ENCODE measurements at places on chromosomes 4 and X.
A peak's percentile ranks its signal among the peaks of the same experiment; 100 is the strongest.

DNA sequence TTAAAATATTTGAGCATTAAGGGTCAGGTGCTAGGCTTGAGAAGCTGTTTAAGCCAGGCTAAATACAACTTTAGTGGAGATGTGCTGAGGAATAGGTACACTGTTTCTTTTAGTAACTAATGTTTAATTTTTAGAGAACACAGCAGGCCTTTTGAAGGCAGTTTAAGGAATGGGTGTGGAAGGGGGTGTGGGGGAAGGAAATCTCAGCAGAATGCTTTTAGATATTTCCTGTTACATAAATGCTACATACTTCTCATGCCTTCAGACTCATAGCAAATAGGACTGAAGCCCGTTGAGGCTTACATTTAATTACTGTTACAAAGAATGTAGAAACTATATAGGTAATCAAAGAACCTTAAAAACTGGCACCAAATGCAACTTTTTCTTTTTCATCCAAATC lies 66.3 kb downstream of the WWC2 start:
- DNase-seq: no peak

- DNase-seq: no peak
Measured at GRCh38 chr4:24680746-24681448, 96.5 kb upstream of the DHX15 start.

DNA sequence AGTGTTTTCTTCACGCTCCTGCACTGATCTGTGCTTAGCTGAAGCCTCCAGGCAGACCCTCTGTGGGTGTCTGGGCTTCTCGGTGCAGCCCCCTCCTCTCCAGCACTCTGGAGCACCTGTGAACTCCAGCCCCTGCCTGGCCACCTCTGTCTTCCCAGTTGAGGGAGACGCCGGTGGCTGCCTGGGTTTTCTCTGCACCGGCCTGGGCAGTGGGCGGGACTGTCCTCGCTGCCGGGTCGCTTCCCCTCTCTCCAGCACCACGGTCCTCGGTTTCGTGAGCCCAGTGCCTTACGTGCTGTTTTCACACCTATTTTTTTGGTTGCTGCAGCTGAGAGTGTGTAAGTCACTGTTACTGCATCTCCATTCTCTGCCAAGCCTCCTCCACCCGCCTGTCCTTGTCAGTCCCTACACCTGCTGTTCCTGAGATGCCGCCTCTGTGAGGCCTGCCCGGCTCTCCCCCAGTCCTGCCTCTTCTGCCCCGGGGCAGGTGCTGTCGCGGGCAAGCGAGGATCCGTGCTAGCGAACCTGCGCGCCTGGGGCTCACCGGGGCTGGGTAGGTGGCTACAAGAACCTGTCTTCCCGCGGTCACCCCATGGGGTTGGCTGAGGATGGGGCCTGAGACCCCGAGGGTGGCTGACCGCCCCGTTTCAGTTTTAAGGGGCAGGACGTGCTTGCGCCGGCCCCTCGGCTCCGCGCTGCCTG lies 2.4 kb upstream of the FGFRL1 start:
- DNase-seq: peak; percentile 38

- DNase-seq: no peak
Measured at GRCh38 chr4:183118141-183118540, 19.1 kb downstream of the WWC2 start.

- DNase-seq: no peak
Measured at GRCh38 chrX:134025986-134026545, 40.7 kb upstream of the GPC3 start.

GRCh38 chrX:11528623-11529022 lies 137.1 kb downstream of the ARHGAP6 start:
- DNase-seq: no peak

DNA sequence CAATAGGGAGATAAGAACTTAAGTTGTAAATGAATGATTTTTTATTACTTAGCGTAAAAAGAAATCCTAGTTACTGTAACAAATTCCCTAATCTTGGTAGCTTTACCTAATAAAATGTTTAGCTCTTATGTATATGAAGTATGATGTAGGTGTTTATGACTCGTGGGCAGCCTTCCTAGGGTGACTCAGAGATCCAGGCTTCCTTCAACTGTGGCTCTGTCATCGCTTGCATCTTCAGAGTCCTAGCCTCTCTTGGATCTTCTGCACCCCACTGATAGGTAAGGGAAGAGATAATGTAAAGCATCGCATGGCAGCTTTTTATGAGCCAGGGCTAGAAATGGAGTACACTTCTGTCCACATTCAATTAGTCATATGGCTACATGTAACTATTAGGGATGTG lies 165.6 kb upstream of the GLRA2 start:
- no peak for DNase-seq

DNA sequence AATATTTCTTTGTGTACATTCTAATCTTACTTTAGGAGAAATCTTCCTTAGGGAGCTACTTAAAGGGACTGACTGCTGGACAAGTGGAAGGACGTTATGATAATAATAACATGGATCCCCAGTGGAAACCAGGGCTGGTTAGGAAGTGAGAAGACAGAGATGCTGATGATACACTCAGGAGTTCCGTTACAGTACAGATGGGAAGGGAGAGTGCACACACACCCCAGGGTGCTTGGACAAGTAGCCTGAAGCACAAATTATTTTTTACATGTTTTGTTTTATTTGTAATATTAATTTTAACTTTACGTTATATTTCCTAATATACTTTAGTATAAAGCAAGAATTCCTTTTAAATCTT lies 84.1 kb downstream of the BMPR1B start:
- DNase-seq: no peak

GRCh38 chr4:6456450-6456849 lies 16.0 kb downstream of the PPP2R2C start:
- no peak for DNase-seq

DNA sequence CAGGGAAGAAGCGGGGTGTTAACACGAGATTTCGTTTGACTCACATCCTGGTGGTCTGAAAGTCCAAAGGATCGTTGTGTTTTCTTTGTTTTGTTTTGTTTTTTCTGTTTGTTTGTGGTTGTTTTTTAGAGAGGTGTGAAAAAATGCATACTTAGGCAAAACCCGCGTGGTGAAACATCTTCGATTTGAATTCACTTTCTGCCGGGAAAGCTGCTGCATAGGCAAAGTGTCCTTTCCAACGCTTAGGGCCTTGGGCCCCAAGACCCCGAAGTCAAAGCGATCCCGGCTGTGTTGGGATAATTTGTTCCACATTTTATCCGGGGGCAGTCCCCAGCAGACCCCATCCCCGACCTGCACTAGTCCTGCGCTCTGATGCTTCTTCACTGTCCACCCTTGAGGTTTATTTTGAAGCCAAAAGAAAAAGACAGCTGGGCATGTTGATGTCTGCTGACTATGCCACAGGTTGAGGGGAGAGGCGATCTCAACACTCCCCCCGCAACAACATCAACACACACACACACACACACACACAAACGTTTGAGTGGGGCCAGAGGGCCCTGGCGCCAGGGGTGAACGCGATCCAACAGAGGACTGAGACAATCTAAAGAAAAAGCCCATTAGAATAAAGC lies 2.0 kb downstream of the MSX1 start:
- no peak for DNase-seq

DNA sequence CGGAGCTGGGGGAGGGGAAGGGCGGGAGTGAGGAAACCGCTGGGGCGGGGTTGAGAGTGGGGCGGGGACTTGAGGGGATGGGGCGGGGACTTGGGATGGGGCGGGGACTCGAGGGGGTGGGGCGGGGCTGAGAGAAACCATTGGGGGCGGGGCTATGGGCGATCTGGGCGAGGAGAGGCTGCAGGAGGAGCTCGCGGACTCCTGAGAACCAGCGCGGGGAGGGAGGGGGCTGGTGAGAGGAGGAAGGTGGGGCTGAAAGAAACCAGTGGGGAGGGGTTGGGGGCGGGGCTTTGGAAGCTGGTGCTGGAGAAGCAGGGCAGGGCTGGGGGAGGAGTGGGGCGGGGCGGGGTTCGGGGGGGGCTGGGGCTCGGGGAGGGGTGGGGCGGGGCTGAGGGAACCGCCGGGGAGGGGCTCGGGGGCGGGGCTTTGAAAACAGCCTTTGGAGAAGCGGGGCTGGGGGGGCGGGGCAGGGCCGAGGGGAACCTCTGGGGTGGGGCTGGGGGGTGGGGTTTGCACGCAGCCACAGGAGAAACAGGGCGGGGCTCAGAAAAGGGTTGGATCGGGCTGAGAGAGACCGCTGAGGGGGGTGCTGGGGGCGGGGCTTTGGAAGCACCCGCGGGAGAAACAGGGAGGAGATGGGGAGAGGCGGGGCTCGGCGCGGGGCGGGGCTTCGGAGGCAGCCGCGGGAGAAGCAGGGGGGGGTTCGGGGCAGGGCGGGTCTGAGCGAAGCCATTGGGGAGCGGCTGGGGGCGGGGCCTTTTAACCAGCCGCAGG lies 777 bp upstream of the EOLA2 start:
- peak; percentile 90 for DNase-seq

GRCh38 chrX:13387666-13388494 lies 68.0 kb upstream of the ATXN3L start:
- DNase-seq: no peak

GRCh38 chr4:20015636-20016224 lies 236.0 kb upstream of the SLIT2 start:
- no peak for DNase-seq

DNA sequence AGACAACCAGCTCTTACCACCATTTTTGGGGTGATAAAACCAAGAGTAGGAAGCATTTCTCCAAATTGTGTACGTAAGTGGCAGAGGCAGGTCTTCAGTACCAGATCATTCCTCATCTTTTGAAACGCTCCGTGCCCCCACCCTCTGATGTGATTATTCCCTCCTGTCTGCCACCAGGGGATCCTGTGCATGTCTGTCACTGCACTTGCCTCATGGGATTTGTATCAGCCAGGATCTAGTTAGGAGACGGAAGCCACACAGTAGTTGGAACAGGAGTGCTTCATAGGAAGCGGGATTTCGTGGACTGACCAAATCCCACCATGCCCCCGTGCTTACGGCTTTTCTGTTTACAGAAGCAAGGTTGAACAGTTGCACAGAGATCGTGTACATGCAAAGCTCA lies 75.5 kb downstream of the SHROOM2 start:
- no peak for DNase-seq

- no peak for DNase-seq
Measured at GRCh38 chr4:147847751-147848590, 116.1 kb downstream of the ARHGAP10 start.

GRCh38 chr4:128961405-128961804 lies 131.9 kb downstream of the SCLT1 start:
- DNase-seq: no peak

DNA sequence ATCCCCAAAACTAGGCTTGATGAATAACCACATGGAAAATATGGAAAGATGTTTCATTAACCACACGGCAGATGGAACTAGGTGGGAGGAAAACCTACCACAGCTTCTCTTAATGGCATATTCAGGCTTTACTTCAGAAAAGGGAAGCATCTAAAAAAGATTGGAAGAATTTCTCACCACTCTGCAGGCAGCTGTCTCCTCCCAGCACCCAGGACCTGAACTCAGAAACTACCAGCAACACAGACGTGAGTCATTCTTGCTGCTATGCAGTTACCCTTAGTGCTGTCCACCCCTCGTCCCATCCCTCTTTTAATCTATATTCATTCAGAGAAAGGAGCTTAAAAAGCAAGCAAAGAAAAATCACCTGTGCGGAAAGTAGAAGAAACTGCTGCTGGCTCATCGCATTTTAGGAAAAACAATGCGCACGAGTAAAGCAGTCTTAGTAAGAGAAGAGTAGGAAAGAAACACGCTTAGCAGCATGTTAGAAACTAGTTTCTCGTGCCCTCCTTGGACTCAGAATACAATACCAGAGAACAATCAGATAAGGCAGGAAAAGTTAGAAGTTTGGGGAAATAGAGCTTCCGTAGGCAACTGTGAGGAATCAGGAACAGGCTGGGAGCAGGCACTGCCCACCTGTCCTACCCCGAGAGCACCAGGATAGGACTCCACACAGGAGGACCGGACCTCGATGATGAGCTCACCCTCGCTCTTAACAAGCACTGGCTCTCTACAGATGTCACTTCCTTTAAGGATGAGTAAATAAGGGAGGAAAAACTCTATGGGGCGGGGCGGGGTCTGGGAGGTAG lies 48.1 kb upstream of the ENPP6 start:
- peak; percentile 67 for DNase-seq

DNA sequence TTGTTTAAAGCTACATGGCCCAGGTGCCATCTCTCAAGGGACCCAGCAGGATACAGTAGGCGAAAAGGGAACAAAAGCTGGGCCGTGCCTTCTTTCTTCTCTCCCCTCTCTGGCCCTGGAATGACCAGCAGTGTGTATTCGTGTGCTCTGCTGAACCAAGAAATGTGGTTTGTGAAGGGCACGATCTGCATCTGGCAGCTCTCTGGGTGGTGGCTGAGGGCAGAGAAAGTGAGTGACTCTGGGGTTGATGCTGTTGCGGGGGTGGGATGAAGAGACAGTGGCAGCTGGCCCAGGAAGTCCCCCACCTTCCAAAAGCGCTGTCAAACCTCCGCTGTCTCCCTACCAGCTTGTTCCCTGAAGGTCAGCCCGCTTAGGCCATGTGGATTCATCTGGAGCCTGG lies 88.3 kb downstream of the CLDN34 start:
- no peak for DNase-seq

DNA sequence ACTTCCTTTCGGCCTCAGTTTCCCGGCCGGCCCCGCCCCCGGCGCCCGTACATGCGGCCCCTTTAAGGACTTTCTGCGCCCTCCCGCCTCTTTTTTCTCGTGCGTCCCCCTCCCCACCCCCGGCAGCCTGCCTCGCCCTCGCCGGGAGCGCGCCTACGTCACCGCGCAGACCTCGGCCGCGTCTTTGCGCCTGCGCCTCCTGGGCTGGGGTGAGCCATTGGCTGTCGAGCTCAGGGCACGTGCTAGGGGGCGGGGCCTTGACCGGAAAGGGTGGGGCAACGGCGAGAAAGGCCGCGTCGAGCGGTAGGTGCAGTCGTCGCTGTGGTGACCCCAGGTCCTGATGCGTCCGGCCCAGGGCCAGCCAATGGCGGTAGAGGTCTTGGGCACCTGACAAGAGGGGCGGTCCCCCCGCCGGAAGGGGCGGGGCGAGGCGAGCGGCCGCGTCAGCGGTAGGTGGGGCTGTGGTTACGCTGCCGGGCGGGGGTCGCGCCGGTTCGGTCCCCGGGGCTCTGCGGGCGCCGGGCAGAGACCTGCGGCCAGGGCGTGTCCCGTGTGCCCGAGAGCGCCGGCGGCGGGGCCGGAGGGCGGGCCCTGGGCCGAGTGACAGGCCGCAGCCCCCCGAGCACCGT lies at the start of gene UVSSA:
TSS of gene UVSSA (plus strand) at position 428 of the 629 bp plus-strand sequence. CDS start 884 bp downstream, outside the sequence.
- DNase-seq: peak; percentile 96

- no peak for DNase-seq
Measured at GRCh38 chrX:132968296-132968949, 10.0 kb upstream of the HS6ST2 start.

DNA sequence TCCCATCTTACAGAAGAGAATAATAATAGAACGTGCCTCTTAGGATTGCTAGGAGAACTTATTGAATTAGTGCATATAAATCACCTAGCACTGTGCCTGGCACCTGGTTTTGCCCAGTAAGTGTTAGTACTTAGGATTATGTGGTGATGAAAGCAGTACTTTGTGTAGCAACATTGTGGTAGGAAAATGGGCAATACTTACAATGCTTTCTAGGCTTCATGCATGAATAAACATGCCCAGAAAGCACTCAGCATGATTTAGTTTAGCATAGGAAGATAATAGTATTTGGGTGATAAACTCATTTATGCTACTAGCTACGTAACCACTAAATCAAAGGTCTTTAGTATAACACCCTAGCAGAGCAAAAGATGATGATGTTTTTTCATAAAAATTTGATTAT lies 105.6 kb downstream of the NEUROG2 start:
- no peak for DNase-seq

GRCh38 chr4:133472244-133472643 lies 323.1 kb downstream of the PCDH10 start:
- DNase-seq: no peak

GRCh38 chrX:110341189-110342035 lies 17.2 kb upstream of the RTL9 start:
- no peak for DNase-seq
